T-cell (primary cell): ENCODE measurements at places on chromosomes 5 and 9. TPM values are rescaled to one million over a fixed set of nuclear protein-coding genes. Genes with fewer than 3 reads are reported as not detected.

GRCh38 chr5:130427222-130427955 is 523.1 kb downstream of the CHSY3 start:
- DNase-seq: no peak

GRCh38 chr5:179420476-179420875 is 75.2 kb upstream of the ADAMTS2 start:
- DNase-seq: no peak

The PCDHGB3 gene
- 0.62 TPM for total RNA-seq

- DNase-seq: no peak
Observed at GRCh38 chr5:77250021-77250420, 39.5 kb downstream of the PDE8B start.

GRCh38 chr5:133365738-133366137 is 246.6 kb downstream of the FSTL4 start:
- DNase-seq: no peak

GRCh38 chr5:113634957-113635356 is 121.5 kb downstream of the YTHDC2 start:
- DNase-seq: no peak

DNA sequence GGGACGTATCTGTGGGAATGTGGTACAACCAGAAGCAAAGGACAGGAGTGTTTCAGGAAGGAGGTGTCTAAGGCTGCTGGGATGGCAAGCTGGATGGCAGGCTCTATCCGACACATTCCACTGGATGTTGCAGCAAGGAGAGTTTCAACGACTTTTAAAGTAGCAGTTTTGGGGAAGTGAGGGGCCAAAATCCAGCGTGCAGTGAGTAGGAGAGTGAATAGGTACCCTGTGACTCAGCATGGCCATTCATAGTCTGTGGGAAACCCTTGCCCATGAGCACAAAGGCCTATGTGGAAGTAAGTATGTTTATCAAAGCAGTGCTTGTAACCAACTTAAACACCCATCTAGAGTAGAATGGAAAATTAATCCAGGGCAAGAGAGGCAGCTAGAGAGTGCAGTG is 664.7 kb downstream of the ACTL7B start:
- no peak for DNase-seq

DNA sequence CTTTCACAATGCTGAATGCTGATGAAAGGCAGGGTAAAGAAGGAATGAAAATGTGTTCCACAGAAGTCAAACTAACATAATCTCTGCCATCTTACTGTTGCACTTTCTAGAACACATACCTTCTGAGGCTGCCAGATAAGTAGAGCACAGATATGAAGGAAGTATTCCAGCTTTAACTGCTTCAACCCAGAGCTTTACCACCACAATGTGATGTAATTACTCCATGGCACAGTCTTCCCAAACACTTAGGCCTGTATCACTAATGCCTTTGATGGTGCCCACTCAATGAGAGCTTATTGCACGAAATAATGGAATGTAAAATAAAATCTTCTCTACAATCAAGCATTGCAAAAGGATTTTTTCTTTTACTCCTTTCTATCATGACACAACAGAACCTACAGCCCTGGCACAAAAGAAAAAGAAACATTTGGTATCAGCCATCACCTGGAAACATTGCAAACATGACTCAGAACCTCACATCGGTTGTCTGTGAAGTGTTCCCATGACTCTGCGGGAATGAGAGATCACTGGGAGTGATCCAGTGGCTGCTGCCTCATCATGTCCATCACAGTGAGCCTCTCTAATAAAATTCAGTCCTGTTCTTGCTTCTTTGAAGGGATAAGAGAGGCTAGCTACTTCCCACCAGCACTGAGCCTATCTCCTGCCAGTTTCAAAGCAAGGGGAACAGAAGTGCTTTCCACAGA is 385.8 kb downstream of the EFNA5 start:
- DNase-seq: no peak

DNA sequence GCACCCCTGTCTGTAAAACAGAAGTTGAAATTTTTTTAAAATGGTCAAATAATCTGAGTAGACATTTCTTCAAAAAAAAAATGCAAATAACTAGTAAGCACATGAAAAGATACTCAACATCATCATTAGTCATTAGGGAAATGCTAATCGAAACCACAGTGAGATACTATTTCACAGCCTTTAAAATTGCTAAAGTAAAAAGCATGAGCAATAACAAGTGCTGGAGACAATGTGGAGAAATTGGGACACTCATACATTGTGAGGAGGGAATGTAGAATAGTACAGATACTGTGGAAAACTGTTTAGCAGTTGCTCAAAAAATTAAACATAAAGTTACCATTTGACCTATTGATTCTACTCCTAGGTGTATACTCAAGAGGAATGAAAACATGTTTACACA is 58.4 kb upstream of the RUSC2 start:
- DNase-seq: no peak

DNA sequence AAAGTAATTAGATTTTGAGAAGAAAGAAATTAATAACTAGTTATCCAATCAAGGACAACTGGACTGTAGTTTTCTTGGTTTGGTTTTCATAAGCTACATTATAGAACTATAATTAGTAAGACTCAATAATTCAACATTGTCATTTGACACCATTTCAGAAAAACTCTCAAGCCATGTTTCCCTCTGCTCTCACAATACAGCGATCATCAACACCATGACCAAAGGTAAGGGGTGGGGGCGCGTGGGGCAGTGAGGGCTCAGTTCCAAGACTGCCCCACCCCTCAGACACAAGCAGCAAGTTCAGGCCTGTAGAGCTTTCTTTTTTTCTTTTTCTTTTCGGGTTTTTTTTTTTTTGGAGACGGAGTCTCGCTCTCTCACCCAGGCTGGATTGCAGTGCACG is 6.4 kb downstream of the CMBL start:
- no peak for DNase-seq

The CCDC171 gene
- total RNA-seq: 1.4 TPM

GRCh38 chr5:2017540-2018389 is 135.0 kb upstream of the IRX4 start:
- DNase-seq: no peak

GRCh38 chr5:108379722-108380530 is 2.0 kb downstream of the FBXL17 start:
- no peak for DNase-seq

DNA sequence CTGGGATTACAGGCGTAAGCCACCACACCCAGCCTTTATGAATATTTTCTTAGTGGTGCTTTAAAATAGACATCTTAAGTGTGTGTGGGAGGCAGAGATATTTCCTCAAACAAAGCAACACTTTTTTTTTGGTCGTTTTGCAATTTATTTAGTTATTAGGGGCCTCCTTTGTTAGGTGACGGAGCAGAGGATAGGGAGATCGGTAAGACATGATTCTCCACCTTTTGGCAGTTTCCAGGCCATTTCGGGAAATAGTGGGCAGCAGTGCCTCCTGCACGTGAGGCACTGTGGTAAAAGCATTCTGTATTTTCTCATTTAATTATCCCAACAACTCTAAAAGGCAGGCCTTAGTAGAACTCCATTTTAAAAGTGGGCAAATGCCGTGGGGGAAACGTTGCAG is 1.9 kb downstream of the OCLN start:
- no peak for DNase-seq

- DNase-seq: no peak
Observed at GRCh38 chr9:136345281-136346156, 18.0 kb downstream of the DNLZ start.

- no peak for DNase-seq
Observed at GRCh38 chr5:77369566-77369965, 122.5 kb downstream of the WDR41 start.

DNA sequence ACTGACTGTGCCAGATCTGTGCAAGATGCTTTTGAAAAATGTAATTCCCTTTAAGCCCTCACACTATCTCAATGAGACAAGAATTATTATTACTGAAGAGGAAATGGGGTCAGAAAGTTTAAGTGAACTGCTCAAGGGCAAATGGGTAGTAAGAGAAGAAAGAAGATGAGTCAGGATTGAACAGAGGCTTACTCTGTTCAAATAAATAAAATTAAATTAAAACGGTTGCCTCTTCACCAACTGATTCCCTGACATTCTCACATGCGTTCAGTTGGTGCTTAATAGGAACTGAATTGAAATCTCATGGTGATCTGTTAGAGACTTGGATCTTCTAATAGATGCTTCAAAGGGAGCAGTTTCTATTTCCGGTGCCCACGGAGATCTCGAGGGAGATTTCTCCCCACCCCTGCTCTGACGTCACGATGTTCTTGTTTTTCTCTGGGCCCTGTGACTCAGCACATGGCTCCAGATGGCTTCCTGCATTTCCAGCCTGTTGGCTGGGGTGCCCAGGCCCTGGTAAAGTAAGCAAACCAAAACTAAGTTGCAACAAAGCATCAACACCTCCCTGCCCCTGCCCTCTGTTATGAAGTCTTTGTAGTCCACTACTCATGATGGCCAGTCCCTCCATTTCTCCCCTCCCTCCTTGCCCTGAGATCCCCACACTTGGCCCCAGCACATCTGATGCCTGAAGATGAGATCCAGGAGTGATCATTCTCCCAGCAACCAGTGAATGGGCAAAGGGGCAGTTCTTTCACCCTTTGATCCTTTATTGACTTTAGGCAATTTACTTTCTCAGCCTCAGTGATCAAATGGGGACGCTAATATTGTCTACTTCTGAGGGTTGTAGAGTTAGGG is 106.1 kb upstream of the CPEB4 start:
- DNase-seq: peak; percentile 66

DNA sequence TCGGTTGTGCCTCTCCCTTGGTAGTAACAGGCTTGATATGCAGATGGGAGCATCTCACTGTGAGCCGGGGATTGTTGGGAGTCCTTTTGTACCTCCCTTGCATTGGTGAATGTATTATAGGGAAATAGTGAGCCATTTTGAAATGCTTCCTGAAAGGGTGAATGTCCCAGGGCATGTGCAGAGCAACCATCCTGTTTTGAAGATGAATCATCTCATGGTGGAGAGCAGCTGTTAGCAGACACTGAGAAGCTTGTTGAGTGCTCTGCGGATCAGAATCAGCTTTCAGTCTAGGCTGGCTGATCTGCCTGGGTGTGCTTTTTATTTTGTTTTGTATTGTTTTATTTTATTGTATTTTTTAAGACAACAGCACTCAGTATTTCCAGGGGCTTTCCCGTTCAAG is 29.7 kb downstream of the SLC36A1 start:
- DNase-seq: no peak

DNA sequence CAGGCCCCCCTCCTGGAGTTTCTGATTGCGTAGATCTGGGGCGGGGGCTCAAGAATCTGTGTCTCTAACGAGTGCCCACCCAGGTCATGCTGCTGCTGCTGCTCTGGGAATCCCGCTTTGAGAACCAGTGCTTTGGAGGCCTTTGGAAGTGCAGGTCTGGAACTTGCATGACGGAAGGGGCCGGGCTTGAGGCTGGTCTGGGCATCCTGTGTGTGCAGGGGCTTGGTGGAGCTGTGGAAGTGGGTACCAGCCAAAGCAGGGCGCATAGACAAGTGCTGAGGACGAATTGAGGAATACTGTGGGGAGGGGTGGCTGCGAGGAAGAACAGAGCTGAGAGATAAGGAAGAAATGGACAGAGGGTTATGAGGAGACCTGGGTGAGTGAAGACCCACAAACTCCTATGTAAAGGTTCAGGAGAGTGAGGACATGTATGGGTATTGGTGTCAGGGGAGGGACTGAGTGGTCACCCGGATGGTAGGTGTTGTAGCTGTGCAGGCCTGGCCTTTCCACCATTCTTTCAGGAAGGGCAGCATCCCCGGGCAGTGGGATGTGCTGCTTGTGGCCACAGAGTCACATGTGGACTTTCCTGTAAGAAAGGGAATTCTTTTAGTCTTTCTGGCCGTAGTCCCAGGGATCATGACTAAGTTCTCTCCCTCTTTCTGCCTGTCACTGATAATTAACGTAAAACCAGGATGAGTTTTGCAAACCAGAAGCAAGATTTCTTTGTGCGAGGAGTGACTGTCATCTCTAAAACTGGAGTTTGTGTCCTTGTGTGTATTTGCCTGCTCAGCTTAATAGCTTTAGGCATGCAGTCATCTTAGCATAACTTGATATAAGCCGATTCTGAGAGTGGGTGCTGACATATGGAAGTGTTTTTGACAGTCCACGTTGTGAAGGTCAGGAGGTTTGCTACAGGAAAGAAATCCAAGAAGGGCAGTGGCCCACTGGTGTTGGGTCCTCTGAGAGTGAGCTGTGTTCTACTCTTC is 43.3 kb upstream of the TJP2 start:
- no peak for DNase-seq

GRCh38 chr5:59773294-59773693 is 120.2 kb downstream of the PDE4D start:
- no peak for DNase-seq
